ENCODE measurements at places on chromosomes 1 and 21.

DNA sequence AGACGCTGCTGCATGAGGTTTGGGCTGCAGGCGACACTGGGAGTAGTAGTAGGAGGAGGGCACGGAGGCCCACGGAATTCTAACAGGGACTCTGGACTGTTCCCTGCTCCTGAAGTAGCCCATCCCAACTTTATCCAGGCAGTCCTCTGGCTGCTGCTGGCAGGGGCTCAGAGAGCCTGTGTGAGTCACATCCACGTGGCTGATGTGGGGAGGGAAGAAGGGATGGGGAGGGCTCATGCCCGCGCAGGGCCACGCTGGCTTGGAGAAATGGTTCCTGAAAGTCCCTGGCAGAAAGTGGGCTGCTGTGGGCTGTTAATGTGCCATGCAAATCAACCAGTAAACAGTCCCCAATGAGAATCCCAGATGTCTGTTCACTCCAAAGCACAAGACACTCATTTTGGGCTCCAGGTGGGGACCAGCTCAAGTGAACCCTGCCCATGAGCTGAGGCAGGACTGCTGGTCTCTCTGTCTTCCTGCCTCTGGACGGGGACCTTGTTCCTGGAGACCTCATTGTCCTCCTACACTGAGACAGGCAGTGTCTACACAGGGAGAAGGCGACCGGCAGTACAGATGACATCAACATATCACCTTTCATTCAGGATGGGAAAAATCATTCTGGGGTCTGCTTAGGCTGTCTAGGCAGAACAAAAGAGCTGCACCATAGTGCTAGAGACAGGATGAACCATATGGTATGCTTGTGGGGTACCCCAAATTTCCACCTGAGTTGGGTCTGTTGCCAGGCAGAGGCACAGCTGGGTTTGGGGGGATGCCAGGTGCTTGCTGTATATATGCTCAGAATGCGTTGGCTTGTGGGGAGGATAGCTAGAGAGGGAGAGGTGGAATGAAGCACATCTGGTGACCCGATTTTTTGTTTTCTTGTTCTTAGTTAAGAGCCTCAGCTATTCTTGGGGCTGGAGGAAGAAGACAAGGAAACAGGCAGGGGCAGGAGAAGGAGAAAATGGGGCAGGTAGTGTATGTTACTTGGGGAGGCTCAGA lies 57.9 kb upstream of the FMOD start:
- DNase-seq: peak; percentile 9

DNA sequence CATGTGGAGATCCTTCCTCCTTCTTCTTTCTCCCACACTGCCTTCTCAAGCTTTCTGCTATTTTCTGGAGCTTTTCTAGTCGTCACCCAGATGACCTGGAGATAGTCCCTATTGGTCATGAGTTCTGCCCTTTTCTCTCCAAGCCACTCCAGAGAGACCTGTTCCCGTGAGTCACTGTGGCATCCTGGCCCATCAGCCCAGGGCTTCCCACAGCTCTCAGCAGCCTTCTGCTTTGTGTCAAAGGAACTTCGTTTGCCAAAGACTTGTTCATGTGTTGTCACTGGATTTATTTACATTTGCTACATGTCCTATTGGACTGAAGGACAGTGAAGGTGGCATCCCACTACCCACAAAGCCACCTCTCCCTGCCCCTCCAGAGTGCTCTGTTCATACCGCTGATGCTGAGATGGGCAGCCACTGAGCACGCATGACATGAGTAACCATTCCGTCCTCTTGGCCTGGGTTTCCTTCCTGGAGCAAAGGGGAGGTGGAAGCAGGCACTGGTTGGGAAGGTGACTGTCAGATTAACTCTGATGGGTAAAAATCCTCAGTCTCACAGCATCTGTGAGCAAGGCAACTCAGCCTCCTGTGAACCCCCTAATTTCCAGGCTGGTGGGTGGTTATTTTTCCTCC lies 119.2 kb downstream of the EDEM3 start:
- no peak for DNase-seq

DNA sequence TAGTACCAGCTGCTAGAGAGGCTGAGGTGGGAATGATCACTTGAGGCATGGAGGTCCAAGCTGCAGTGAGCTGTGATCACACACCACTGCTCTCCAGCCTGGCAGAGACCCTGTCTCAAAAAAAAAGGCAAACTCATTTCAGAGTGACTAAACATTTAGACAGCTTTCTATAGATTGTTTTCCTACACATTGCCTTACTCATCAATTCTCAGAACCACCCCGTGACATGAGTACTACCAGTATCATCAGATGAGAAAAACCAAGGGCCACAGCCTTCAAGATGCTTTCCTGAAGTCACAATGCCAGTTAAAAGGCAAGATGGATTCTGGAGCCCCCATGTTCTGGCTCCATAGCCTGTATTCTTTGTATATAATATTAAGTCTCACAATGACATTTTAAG lies 22.4 kb upstream of the SMPDL3B start:
- DNase-seq: no peak

GRCh38 chr1:54955359-54955758 lies 25.1 kb upstream of the TMEM61 start:
- DNase-seq: no peak

- DNase-seq: no peak
Measured at GRCh38 chr1:165365341-165365740, 8.8 kb upstream of the LMX1A start.

DNA sequence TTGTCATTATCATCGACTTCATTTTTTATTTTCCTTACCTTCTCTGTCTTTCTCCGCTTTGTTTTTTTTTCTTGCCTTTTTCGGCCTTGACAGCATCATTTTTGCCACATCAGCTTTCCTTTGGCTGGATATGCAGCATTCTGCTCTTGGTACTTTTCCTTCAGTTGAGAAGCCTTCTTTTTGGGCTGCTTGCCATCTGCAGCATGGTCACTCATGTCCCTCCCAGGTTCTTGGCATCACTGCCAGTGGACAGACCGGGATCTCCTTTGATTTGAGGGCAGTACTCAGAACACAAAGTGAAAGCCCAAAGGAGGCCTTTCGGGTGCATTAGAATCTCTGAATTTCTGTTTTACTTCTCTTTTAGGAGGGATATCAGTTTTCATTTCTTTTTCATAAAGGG lies 3.7 kb upstream of the PARP1 start:
- no peak for DNase-seq

DNA sequence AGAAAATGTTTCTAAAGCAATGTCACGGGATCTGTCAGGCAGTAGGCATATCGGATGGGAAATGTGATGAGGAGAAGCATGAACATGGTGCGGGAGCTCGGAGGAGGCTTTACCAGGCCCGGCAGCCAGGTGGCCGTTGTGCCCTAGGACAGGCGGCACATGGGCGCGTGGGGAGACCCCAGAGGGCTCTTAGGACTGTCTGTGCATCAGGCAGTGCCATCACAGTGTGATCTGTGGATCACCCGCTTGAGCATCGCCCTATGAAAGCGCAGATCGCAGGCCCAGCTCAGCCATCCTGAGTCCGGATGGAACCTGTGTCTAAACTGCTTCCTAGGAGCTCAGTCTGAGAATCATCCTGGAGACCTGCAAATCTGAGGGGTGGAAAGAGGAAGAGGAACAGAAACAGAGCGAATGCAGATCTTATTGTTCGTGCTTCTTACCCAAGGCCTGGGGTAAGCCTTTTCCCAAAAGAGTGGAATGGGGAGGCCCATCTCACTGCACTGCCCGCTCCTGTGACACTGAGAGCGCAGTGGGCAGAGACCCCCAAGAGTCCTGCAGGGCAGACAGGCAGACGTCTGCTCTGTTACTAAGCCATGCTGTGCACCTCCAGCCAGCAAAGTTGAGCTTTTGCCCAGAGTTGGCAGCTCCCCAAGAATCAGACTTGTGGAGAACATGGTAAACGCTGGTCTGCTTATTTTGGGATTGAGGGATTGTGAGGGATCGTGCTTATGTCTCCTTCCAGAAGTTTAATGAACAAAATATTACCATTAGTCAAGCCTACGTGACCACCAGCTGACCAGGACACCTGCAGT lies 251.0 kb downstream of the RHOU start:
- DNase-seq: no peak

GRCh38 chr1:77494026-77494425 lies 188.4 kb downstream of the ZZZ3 start:
- DNase-seq: peak; percentile 41

DNA sequence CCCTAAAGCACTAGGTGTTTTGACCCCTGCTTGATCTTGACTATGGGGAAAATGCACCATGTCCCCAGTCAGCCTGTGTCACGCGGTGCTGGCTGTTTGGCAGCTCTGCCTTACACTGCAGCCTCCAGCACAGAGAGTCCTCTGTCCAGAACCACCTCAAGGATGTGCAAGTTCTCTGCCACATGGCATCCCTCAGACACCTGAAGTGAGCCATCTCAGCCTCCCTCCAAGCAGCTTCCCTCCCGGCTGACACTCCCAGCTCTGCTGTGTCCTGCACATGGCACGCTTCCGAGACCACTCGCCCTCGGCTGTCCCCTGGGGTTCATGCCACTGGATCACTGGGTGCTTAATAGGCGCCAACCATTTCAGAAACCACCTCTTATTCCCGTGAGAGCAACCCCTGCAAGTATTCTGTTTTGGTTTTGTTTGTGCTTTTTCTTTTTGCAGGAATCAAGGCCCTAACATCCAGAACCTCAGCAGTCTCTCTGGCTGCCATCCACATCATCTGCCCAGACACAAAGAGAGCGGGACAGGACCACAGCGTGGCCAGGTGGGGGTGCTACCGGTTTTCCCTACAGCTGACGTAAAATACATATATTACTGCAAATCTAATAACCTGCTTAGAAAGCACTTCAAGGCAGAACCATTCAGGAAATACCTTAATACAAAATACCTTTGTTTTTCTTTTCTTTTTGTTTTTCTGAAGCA lies 45.7 kb downstream of the CAPZB start:
- DNase-seq: no peak

DNA sequence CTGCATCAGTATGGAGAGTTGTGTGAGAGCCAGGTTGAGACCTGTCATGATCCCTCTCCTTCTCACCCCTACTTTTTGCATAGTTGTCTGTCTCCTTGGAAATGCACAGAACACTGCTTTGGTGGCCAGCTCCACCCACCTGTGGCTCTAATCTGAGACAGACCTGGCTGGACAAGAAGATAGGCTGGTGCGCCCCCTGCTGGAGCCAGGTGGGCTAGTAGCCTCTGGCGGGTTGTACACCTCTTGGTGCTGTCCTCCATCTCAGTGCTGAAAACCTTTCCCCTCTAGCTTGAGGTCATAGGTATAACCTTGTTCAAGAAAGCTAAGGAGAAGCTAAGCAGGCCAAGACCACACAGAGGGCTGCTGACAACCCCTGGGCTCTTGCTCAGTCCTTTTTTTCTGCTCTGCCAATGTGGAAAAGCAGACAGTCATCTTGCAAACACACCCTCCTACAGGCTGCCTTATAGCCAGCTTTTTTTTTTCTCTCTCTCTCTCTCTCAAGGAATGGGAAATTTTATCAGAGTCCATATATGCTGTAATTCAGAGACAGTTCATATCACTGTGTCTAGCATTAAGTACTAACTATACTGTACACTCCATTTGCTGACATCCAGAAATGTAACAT lies 58.8 kb upstream of the SPATA6 start:
- no peak for DNase-seq

- DNase-seq: no peak
Measured at GRCh38 chr1:100076319-100076718, 56.4 kb downstream of the SASS6 start.

- DNase-seq: no peak
Measured at GRCh38 chr1:226424221-226425003, 16.5 kb upstream of the PARP1 start.

DNA sequence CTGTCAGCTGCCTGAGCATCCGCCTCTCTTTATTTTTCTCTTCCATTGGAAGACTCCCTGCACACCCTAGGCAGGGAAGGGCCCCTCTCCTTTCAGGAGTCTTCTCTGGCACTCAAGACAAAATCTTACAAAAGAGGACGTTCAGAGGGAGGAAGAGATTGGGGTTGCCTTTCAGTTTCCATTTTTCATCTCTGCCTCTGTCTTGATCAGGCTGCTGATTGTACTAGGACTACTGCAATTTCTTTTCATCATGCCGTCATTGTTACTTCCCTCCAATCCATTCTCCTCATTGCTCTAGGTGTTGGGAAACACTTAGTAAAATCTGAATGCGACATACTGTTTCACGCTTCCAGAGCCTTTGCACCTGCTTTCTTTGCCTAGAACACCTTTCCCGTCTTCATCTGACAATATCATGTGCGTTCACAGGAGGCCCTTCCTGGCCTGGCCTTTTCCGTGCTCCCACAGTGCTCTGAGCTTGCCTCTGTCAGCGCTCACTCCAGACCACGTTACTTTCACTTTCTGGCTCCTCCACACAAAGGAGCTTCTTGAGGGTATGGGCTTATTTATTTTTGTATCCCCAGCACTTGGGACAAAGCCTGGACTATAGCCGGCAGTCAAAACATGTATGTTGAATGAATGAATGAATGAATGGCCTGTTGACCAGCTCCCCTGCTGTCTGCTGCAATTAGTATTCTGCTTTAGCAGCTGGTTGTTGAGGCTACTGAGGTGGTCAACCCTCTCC lies 10.9 kb downstream of the LRRC71 start:
- no peak for DNase-seq

- DNase-seq: no peak
Measured at GRCh38 chr1:7333620-7334019, 437.5 kb upstream of the VAMP3 start.

DNA sequence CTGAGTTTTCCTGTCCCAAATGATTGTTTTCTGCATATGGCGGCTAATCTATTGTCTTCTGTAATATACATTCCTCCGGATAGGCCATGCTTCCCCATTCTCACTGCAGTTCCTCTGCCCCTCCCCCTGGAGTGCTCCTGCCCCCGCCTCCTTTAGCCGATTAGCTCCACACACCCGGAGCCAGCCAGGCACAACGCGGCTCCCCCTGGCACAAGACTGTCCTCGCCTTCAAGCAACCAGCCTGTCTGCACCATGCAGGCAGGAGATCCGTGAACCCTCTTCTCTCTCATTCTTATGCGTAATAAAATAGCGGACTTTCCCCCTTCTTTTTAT lies 18.0 kb downstream of the SERTAD4 start:
- no peak for DNase-seq

DNA sequence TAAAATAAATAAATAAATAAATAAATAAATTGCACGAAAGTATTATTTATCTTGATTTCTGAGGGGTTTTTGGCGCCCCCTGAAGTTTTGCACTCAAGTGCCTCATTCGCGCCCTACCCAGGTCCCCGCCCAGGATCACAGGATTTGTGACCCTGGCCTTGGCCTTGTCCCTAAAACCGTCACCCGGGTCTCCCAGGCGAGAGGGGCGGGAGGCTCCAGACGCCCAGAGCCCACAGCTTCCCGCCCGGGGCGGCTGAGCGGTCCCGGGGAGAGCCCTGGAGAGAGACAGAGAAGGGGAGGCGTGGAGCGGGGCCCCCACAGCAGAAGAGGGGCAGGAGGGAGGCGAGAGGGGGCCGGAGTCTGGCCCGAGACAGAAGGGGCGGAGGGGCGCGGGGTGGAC lies 91.8 kb upstream of the CASZ1 start:
- no peak for DNase-seq

- no peak for DNase-seq
Measured at GRCh38 chr1:204588826-204589225, 72.6 kb downstream of the MDM4 start.

GRCh38 chr1:162861625-162862024 lies 650 bp upstream of the CCDC190 start:
- DNase-seq: no peak
